ENCODE measurements at places on chromosomes 1 and 21.

DNA sequence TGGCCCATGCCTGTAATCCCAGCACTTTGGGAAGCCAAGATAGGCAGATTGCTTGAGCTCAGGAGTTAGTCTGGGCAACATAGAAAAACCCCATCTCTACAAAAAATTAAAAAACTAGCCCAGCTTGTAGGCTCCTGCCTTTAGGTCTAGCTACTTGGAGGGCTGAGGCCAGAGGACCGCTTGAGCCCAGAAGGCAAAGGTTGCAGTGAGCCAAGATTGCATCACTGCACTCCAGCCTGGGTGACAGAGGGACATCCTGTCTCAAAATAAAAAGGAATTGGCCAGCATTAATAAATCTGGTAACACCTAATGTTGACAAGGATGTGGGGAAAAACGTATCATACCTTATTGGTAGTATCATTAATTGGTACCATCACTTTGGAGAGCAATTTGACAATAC is 396.2 kb downstream of the PLPP3 start:
- no peak for DNase-seq

GRCh38 chr1:225906467-225906866 is 17.5 kb upstream of the LEFTY1 start:
- no peak for DNase-seq

DNA sequence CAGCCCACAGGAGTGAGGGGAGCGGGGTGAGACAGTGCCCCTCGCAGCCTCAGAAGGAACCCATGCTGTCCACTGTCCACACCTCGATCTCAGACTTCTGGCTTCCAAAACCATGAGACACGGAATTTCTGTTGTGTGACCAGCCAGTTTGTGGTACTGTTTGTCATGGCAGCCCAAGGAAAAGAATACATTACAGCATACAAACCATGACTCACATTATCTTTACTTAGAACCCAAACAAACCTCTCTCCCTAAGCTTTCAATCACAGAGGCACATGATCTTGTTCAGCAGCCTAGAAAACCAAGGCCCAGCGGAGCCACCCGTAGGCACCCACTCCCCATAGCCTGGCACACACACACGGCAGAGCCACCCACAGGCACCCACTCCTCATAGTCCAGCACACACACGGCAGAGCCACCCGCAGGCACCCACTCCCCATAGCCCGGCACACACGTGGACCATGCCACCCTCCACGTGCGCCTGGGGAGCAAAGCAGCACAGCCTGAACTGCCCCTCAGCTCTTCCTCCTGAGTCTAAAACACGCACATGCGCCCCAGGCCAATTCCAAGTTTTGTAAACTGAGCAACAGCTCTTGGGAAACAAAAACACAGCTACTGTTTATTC is 458 bp upstream of the KRTAP10-4 start:
- no peak for DNase-seq

GRCh38 chr1:156547434-156547833 is 24.9 kb downstream of the IQGAP3 start:
- DNase-seq, result no peak

GRCh38 chr1:29465755-29466154 is 229.4 kb downstream of the PTPRU start:
- DNase-seq, result no peak

- no peak for DNase-seq
Measured at GRCh38 chr1:145884675-145885074, 991 bp downstream of the ANKRD35 start.

- DNase-seq, result no peak
Measured at GRCh38 chr1:168347630-168348029, 67.0 kb downstream of the TBX19 start.

DNA sequence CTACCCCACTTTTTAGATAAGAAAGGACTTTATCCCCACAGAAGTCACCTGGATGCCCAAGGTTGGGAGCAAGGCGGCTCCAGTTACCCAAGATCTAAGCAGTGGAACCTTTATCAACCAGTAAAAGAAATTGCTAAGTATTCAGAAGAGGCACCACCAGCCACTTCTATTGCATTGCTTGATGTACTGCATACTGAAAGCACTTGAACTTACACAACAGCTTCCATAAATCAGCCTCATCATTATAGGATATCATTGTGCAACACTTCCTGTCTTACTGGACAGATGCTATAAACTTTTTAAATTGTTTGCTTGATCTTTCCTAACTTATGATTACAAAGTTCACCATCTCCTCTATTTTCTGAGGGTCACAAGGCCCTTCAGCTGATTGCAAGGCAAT is 642.7 kb upstream of the CXADR start:
- DNase-seq, result no peak

DNA sequence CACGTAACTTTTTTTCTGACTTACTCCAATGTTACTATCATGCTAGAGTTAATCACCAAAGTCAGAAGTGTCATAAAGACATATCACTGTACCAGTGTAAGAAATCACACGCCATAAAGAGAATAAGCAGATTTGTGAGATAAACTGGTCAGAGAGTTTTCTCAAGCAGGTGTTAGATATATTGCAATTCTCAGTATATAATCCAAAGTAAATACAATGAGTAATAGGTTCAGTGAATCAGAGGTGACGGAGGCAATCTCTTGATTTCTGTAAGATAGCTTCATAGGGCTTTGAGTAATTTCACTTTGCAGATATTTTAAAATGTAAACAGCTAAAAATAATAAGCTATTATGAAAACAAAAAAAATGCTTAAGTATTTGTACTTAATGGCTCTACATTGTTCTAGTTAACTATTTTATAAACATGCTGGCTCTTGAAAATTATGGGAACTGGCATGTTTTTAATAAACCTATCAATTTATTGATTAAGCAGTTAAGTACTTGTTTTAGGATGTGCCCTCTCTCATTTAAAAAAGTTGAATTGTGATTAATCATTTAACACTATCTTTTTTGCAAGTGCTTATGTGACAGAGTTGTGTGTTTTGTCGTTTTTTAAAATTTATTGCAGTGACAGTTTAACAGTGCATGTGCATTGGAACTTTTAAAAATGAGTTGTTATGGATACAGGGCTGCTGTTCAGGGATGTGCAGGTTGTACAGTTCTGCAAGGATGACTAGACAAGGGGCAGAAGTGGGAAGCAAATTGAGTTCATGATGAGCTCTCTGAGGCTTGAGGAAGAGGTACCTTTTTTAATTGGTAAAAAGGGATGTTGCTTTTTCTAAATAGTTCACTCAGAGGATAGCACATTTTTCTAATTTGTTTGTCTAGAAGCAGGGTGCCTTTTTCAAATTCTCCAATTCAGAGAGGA is 119.1 kb downstream of the USP25 start:
- DNase-seq, result no peak

- DNase-seq, result no peak
Measured at GRCh38 chr1:191405417-191405816, 752.8 kb upstream of the RGS18 start.

Measured in stimulated activated CD4-positive, alpha-beta T cell treated with anti-CD3 and anti-CD28 coated beads, Interleukin-1b, Interleukin-23, amount 100 ng/mL, for 1 hour (primary cell).